ENCODE measurements at places on chromosomes 4 and X.

GRCh38 chr4:143358419-143358818 is 21.7 kb downstream of the GAB1 start:
- no peak for DNase-seq

GRCh38 chr4:181017038-181017437 is 1226.2 kb upstream of the TENM3 start:
- DNase-seq = no peak

- no peak for DNase-seq
Measured at GRCh38 chrX:37813570-37813969, 33.7 kb downstream of the CYBB start.

DNA sequence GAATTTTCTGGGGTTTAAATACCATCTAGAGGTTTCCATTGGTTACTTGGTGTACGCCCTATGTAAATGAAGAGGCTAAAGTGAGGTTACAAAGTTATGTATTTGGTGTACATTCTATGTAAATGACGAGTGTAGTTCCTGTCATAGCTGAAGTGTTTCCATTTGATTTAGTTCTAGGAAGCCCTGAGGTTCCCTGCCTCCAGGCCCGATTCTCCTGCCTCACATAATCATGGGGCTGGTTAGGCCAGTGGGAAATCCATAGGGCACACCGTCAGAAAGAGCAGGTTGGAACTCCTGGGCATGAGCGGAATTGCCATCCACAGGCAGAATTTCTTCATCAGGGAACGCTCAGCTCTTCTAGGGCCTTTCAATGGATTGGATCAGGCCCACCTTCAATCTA is 24.2 kb upstream of the HOPX start:
- DNase-seq = no peak

DNA sequence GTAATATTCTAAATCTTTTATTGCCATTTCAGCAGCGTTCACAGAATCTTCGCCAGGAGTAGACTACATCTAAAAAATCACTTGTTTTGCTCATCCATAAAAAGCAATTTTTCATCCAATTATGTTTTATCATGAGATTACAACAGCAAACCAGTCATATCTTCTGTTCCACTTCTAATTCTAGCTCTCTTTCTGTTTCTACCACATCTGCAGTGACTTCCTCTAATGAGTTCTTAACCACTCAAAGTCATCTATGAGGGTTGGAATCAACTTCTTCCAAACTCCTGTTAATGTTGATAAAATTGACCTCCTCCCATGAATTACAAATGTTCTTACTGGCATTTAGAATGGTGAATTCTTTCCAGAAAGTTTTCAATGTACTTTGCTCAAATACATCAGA is 174.4 kb upstream of the BRWD3 start:
- no peak for DNase-seq

DNA sequence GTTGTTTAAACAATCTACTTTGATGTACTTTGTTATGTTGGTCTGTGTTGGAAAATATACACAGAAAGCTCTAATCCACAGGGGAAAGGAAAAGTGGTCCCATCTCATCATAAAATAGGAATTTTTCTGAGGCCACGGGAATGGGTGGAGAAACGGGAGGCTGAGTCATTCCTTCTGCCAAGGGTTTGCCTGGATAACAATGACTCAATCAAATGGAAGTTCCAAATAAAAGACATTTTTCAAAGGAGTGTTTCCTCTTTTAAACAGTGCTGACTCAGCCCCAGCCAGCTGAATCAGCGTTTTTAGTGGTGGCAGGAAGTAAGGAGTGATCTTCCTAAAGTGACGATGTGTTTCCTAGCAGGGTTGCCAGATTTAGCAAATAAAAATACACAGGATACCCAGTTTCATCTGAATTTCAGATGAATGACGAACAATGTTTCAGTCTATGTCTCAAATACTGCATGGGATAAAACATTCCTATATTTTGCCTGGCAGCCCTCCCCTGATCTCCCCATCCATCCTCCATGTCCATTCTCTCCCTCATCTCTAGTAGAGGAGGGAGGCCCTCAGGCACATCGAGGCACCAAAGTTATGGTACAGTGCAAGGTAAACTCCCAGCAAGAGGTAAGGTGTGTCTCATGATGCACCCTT is 345.4 kb upstream of the GATB start:
- DNase-seq = peak; percentile 87

GRCh38 chrX:111020283-111020682 is 75.7 kb upstream of the PAK3 start:
- no peak for DNase-seq

DNA sequence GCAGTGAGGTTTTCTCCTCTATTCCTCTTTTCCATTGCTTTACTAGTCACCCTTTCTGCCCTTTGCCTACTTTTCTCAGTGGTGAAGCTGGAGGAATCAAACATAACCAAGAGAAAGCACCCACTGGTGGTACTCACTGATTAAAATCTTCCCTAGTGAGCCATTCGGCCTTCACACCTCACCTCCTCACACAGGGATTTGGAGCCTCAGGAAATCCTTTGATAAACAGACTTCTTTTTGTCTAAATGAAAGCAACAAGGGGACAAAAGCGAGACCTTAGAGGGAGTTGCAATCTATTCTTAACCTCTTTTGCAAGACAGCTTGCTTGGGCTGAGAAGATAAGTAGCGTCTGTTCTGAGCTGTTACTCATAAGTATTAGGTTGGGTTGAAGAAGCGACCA is 572.6 kb downstream of the ZNF674 start:
- no peak for DNase-seq

- no peak for DNase-seq
Measured at GRCh38 chr4:175891851-175892250, 79.8 kb upstream of the GPM6A start.

DNA sequence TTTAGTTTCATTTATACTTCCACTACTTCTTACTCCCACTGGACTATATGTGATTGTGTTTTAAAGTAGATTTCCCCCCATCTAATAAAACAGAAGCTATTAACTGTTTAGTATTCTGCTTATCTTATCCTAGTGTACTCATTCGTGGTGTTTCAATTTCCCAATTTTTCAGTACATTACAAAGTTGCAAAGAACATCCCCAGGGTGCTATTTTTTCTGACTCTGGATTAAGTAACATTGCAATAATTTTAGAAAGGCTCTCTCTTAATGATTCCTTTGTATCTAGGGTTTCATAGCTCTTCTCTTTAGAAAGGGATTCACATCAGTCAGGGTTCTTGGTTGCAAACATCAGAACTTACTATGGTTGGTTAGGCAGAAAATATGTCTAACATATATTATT is 317.9 kb upstream of the DIPK2B start:
- no peak for DNase-seq

DNA sequence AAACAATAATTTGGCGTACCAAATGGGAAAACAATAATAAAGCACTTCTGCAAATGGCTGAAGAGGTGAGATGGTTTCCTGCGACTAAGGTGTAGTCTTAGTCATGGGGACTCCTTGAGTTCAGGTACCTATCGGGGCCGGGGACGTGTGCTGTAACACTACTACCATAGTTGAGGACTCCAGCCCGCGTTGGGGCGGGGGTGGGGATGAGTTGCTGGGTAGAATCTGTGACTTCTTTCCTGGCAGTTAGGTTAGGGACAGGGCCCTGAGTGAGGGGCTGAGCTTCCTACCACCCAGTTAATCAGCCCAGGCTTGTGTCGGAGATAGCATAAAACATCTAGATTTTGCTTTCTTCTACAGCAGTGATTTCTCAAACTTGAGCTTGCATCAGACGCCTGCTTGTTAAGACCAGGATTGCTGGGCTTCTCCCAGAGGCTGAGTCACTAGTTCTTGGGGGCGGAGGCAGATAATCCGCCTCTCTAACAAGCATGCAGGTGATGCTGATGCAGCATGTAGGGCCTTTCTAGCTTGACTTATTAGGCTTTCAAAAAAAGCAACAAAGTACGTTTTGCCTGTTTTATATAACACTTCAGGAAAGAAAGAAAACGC is 30.2 kb downstream of the RBBP7 start:
- no peak for DNase-seq

DNA sequence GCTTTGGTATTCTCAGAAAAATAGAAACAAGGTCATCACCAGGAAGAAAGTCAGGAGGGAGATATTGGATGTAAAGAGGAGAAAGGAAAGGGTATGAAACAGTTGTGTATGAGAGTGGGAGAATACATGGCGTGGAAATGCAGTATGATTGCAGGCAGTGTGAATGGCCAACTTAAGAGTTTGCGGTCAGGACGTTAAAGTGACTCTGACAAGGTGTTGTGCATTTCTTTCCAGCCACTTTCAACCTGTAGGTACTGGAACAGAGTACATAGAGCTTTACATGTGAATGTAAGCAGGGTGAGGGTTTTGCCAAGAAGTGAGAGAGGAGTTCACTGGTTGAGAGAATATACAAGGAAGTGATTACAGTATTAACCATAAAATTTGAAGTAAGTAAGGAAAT is 15.7 kb downstream of the ATP10D start:
- DNase-seq = no peak

- DNase-seq = no peak
Measured at GRCh38 chr4:68808060-68808459, 7.7 kb upstream of the UGT2B10 start.

- no peak for DNase-seq
Measured at GRCh38 chr4:184053434-184053833, 148.3 kb downstream of the STOX2 start.

GRCh38 chr4:113303315-113303714 is 253.9 kb downstream of the ANK2 start:
- no peak for DNase-seq

GRCh38 chr4:73725985-73726384 is 14.4 kb upstream of the CXCL8 start:
- DNase-seq = no peak
